Inflammatory macrophage treated with lipopolysaccharide for 1 hour (primary cell): ENCODE measurements at places on chromosomes 2 and 18.

GRCh38 chr18:60804415-60804814, 431.8 kb upstream of the MC4R start:
- no peak for DNase-seq

DNA sequence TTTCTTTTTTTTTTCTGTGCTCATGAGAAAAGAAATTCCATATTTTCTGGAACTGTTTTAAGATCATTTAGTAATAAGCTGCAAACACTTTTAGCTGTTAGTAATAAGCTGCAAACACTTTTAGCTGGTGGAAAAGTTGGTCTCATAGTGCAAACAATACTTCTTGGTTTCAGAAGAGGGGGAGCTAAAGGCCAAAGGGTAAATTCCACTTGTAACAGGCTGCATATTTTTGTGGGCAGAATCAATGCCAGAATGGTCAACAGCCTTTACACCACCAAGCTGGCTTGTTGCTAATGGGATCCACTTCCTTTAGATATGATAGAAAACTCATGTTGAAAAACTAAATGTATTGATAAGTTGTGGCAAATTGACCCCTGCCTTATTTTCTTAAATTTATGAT, 356.8 kb downstream of the NR4A2 start:
- DNase-seq, result no peak

GRCh38 chr2:10232096-10232815, 70.4 kb upstream of the HPCAL1 start:
- DNase-seq, result no peak

GRCh38 chr2:168555283-168555682, 99.2 kb downstream of the CERS6 start:
- DNase-seq, result no peak

GRCh38 chr18:49933530-49934128, 120.3 kb upstream of the ACAA2 start:
- peak; percentile 37 for DNase-seq

- no peak for DNase-seq
These were observed 18.4 kb downstream of the NCK2 start for GRCh38 chr2:105763076-105763475.

GRCh38 chr2:191899410-191899809, 52.5 kb upstream of the CAVIN2 start:
- DNase-seq, result no peak

DNA sequence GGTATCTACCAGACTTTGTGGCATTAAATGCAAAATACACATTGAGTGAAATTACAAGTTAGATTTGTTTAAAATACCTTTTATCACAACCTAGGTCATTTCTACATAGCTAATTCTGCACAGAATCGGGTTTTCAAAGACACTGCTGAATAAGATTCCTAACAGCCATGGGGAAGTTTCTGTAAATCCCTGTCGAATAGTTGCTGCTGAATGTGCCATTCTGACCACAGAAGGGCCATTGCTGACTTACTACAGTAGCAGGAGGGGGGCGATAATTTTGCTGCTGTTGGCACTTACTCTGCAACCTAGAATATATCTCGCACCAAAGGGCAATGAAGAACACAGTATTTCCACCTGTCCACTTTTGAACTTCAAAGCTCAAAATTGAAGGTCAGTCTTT, 232.8 kb downstream of the TCF4 start:
- DNase-seq, result no peak

- no peak for DNase-seq
These were observed 65.9 kb upstream of the AFF3 start for GRCh38 chr2:100208141-100208770.

DNA sequence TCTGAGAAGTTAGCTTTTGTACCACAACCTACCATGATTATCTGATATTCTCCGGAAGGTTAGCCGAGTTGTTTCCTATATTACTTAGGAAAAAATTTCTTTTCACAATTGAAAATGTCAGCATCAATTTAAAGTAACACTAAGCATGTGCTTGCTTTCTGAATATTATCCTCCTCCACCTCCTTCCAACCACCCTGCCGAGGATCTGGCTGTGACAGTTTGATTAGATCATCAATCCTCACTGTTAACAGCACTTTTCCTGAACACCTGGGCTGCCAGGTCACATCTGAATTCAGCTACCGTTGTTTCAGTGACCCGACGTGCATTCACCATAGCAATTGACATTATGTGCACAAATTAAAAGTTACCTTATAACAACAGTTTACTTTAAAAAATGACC, 207.0 kb downstream of the ZNF407 start:
- DNase-seq, result no peak
